ENCODE measurements at places on chromosomes 12 and 14.

DNA sequence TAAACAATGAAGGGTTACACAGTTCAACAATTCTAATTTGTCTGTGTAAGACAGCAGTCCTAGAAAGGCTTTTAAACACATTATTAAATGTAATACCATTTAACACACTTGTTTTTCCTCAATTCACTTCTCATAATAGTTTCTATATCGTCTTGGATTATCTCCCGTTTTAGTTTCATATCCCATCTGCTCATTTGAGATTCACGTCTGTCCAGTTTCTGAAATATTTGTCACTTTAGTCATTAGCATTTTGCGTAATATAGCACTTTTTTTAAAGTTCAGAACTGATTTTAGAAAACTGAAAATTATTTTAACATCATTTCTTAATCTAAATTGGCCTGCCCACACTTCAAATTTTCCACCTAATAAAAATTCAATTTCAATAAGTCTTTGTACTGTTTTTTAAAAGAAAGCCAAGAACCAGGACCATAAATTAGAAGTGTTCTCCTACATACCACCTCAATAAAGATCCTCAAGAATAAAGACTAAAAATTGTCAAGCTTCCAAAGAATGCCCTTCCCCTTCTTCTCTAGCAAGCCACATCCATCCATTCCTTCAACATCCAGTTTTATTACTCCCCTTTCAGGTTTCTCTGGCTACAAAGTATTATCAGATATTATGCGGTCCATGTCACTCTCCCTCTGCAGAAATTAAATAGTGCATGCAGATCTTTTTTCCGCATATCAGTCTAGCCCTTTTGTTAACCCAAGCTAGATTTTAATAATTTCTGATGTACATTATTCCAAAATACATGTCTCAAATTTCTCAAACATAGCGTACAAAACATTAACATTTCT lies 11.9 kb downstream of the MED13L start:
- DNase-seq: no peak
- no peaks in the 10 kb centered on the region for H3K36me3 ChIP-seq
- H3K4me1 ChIP-seq: peaks cover 64% of the 10 kb centered on the region
- no peaks in the 10 kb centered on the region for H3K27me3 ChIP-seq
- no peak overlapping the region for H3K4me3 ChIP-seq
- H3K27ac ChIP-seq: no peak overlapping the region

- no peak overlapping the region for H3K27ac ChIP-seq
- no peaks in the 10 kb centered on the region for H3K27me3 ChIP-seq
- no peaks in the 10 kb centered on the region for H3K4me1 ChIP-seq
Observed at GRCh38 chr12:3034067-3034750, 43.0 kb upstream of the TSPAN9 start.

GRCh38 chr12:18139989-18140596 lies 50.1 kb upstream of the RERGL start:
- peak; percentile 4 for DNase-seq
- H3K36me3 ChIP-seq: no peaks in the 10 kb centered on the region
- H3K27ac ChIP-seq: no peak overlapping the region

DNA sequence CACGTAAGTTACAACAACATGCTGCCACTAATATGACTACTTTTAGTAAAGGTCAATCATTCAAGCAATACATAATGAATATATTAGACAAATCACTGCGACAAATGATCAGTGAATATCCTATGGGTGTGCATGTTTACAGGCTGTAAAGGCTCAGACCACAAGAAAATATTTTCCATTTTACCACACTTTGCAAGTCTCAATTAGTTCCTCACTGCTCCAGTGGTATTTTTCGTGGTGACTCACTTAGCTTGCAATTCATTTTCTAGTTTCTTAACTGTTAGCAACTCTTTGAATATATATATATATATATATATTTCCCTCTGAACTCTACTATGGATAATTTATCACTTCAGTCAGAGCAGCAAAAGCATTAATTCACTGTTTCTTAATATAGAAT lies 96.9 kb downstream of the EML5 start:
- H3K36me3 ChIP-seq: no peaks in the 10 kb centered on the region
- H3K4me1 ChIP-seq: no peaks in the 10 kb centered on the region
- no peak overlapping the region for H3K27ac ChIP-seq

DNA sequence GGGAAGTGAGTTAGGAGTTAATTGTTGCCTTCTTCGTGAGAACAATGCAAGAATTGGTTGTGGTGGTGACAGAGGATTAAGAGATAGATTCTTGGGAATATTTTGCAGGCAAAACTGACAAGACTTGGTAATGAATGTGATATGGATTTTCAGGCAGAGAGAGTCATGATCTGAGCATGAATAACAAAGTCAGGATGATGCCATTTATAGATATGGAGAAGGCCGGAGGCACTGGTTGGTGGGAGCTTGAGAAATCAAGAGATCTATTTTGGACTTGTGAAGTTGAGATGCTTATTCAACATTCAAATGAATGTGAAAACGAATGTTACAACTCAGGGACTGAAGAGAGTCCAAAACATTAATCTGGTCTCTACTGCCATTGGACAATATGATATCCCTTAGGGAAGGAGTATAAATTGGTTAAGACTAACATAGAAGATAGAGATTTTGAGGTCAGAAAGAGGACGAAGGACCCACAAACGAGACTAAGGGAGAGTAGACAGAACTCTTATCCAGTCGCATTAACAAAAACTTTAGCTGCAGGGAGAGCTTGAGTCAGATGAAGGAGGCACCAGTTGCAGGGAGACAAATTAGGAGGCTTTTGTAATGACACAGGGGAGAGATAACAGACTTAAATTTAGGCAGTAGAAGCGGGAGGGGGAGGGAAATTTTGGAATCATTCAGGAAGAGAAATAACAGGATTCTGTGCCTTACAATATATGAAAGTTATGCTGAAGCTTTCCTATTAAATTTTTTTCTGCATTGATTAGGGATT lies 1090.6 kb downstream of the GALC start:
- H3K27ac ChIP-seq: no peak overlapping the region
- H3K27me3 ChIP-seq: no peaks in the 10 kb centered on the region
- H3K36me3 ChIP-seq: no peaks in the 10 kb centered on the region

- H3K27ac ChIP-seq: no peak overlapping the region
- DNase-seq: no peak
- no peak overlapping the region for H3K4me3 ChIP-seq
- H3K36me3 ChIP-seq: peaks cover 33% of the 10 kb centered on the region
- no peaks in the 10 kb centered on the region for H3K27me3 ChIP-seq
- H3K4me1 ChIP-seq: peaks cover 10% of the 10 kb centered on the region
Observed at GRCh38 chr14:20998139-20998538, 954 bp upstream of the SLC39A2 start.

DNA sequence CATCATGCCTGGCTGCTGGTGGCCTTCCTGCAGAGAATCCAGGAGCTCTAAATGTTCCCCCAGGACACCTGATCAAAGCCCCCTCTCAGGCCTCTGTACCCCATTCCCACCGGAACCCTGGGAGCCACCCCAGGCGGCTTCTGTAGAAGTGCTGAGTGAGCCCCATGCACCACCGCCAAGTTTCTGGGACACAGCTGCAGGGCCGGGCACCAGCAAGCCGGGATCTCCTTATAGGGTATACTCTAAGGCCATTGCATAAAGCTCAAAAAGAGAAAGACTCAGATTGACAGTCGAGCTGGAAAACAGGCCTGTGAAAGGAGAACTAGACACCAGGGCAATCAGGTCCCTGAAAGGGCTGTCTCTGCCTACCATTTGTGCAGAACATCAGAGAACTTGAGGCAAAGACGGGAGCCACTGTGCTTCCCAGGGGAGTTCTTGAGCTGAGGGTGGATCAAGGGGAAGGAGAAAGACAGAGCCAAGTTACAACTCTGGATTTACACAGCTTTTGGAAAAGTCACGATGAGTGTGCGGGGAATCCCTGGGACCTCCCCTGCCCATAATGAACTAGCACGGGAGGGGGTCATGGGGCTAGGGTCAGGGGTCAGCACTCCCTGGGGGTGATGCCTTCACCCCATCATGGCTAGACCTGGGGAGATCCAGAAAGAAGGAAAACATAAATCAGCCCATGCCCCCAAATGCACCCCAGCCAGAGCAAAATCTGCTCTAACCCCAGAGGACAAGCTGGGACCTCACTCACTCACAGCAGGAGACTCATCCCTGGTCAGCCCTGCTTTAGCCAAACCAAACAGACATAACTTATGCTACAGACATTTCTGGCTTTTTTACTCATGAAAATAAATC lies 51.1 kb downstream of the ITPK1 start:
- no peak overlapping the region for H3K4me3 ChIP-seq
- H3K4me1 ChIP-seq: peaks cover 20% of the 10 kb centered on the region
- no peak overlapping the region for H3K27ac ChIP-seq
- no peak for DNase-seq
- no peaks in the 10 kb centered on the region for H3K36me3 ChIP-seq

GRCh38 chr14:98293576-98293975 lies 978.4 kb downstream of the BCL11B start:
- no peak overlapping the region for H3K4me3 ChIP-seq
- no peak overlapping the region for H3K27ac ChIP-seq
- H3K4me1 ChIP-seq: no peaks in the 10 kb centered on the region
- no peak for DNase-seq

- H3K27me3 ChIP-seq: no peaks in the 10 kb centered on the region
- DNase-seq: no peak
- peaks cover 34% of the 10 kb centered on the region for H3K4me1 ChIP-seq
- no peaks in the 10 kb centered on the region for H3K36me3 ChIP-seq
Observed at GRCh38 chr14:90853116-90853515, 36.9 kb upstream of the TTC7B start.

GRCh38 chr14:98716133-98716532 lies 555.9 kb downstream of the BCL11B start:
- no peak for DNase-seq
- peaks cover 5% of the 10 kb centered on the region for H3K4me1 ChIP-seq
- no peaks in the 10 kb centered on the region for H3K27me3 ChIP-seq

GRCh38 chr14:34107441-34107840 lies 156.6 kb upstream of the EGLN3 start:
- H3K4me3 ChIP-seq: no peak overlapping the region
- H3K4me1 ChIP-seq: peaks cover 23% of the 10 kb centered on the region
- no peaks in the 10 kb centered on the region for H3K36me3 ChIP-seq
- H3K27me3 ChIP-seq: peaks cover under 1% of the 10 kb centered on the region
- no peak overlapping the region for H3K27ac ChIP-seq

DNA sequence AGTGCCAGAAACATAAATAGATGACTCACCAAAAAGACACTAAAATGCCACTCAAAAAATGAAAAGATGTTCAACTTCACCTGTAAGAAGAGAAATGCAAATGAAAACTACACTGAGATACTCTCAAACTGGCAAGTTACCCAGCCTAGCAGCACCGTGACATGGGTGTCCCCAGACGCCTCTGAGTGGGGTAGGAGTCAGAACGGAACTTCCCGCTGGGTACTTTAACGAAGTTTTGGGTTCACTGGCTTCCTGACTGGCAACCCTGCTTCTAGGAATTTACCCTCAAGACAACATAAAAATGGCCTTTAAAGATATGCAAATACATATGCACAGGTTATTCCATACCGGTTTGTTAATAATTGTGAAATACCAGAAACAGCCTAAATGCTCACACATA lies 52.6 kb downstream of the RIMBP2 start:
- no peak overlapping the region for H3K4me3 ChIP-seq
- no peak overlapping the region for H3K27ac ChIP-seq
- DNase-seq: no peak
- no peaks in the 10 kb centered on the region for H3K4me1 ChIP-seq

DNA sequence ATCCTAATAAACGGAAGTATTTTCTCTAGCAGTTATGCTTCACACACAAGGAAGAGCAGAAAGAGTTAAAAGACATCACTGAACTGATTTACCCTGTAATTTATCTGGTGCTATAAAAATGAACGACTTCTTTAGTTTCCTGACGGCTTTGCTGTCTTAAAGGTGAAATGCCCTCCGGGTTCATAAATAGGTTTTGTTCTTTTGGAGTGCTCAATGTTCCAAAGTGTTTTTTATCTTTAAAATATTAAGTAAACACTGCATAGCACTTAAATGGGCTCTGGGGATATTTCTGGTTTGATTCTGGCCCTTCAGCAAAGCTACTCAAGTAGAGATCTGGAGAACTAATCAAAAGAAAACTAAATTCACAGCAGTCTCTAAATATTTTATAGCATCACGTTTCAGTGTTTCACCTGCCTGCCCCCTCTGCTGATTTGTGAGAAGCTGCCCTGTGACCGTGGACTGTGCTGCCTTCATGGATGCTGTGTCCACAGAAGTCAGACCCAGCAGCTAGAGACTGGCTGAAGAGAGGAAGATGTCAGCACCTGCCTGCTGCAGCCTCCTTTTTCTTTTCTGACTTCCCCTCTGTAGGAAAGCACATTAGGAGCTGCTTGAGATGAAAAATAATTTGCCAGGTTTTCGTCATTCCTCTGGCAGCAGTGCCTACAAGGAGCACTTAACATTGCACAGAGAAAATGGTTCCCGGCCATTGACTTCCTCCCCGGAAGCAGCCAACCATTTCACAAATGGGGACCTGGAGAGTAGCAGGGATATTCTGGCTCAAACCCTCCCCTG lies 205.1 kb upstream of the FSCB start:
- no peaks in the 10 kb centered on the region for H3K36me3 ChIP-seq
- no peak for DNase-seq
- H3K27ac ChIP-seq: no peak overlapping the region
- H3K4me3 ChIP-seq: no peak overlapping the region
- no peaks in the 10 kb centered on the region for H3K4me1 ChIP-seq
- no peaks in the 10 kb centered on the region for H3K27me3 ChIP-seq

- no peaks in the 10 kb centered on the region for H3K27me3 ChIP-seq
- H3K36me3 ChIP-seq: no peaks in the 10 kb centered on the region
- DNase-seq: no peak
- no peak overlapping the region for H3K27ac ChIP-seq
- H3K4me3 ChIP-seq: no peak overlapping the region
Observed at GRCh38 chr12:121175383-121176119, 34.4 kb upstream of the P2RX4 start.

DNA sequence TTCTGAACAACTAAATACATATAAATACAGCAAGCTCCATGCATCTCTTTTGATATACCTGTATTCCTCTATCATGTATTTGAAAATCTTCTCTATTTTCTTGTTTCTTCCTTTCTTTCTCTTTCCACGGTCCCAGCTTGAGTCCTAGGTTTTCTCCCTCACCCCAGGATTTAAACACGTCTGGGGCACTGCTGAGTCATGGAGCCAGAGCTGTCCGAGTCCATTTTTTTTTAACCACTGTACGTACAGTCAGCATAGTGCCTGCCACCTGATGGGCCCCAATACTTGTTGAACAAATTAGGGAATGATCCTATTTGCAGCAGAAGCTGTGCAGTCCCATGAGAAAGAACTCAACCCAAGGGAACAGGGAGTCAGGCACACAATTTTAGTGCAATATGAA lies 158.1 kb downstream of the ATP23 start:
- no peaks in the 10 kb centered on the region for H3K36me3 ChIP-seq
- H3K4me3 ChIP-seq: no peak overlapping the region
- no peaks in the 10 kb centered on the region for H3K4me1 ChIP-seq
- DNase-seq: no peak
- H3K27me3 ChIP-seq: no peaks in the 10 kb centered on the region
- H3K27ac ChIP-seq: no peak overlapping the region
